Amniotic epithelial cell (primary cell): ENCODE measurements at places on chromosomes 16 and 17.

GRCh38 chr17:28545787-28546415, 6.5 kb downstream of the UNC119 start:
- peak; percentile 7 for DNase-seq

GRCh38 chr16:87860553-87861299, 8.6 kb downstream of the SLC7A5 start:
- peak; percentile 54 for DNase-seq

GRCh38 chr16:57537581-57538234, 1.3 kb upstream of the CCDC102A start:
- DNase-seq, result no peak

DNA sequence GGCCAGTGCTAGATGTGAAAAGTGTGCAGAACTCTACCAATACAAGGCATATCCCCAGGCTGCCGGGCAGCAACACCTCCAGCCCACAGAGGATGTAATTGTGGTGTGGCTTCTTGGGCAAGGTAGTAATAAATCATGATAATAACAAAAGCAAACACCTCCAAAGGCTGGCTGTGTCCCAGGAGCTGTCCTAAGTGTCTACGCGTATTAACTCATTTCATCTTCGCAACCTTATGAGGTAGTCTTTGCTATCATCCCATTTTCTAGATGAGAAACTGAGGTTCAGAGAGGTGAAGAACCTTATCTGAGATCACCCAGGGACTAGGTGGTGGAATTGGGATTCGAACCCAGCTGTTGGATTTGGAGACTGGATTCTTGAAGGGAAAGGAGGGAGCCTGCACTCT, 5.3 kb downstream of the PDK2 start:
- DNase-seq, result no peak

- DNase-seq, result peak; percentile 96
Observed at GRCh38 chr17:2347805-2348685, 10.7 kb downstream of the SGSM2 start.

GRCh38 chr17:33602981-33603380, 309.9 kb upstream of the ASIC2 start:
- DNase-seq, result no peak

DNA sequence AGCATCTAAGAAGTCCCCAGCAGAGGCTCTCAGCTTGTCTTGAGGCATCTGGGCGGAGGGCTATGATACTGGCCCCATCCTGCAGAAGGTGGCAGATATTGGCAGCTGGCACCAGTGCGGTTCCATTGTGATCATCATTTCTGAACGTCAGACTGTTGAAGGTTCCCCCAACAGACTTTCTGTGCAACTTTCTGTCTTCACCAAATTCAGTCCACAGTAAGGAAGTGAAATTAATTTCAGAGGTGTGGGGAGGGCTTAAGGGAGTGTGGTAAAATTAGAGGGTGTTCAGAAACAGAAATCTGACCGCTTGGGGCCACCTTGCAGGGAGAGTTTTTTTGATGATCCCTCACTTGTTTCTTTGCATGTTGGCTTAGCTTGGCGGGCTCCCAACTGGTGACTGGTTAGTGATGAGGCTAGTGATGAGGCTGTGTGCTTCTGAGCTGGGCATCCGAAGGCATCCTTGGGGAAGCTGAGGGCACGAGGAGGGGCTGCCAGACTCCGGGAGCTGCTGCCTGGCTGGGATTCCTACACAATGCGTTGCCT, at the start of gene CIITA:
CIITA (plus strand) TSS at position 404 of the 543 bp plus-strand sequence; CDS start at position 533, 129 bp downstream.
- DNase-seq, result peak; percentile 58

DNA sequence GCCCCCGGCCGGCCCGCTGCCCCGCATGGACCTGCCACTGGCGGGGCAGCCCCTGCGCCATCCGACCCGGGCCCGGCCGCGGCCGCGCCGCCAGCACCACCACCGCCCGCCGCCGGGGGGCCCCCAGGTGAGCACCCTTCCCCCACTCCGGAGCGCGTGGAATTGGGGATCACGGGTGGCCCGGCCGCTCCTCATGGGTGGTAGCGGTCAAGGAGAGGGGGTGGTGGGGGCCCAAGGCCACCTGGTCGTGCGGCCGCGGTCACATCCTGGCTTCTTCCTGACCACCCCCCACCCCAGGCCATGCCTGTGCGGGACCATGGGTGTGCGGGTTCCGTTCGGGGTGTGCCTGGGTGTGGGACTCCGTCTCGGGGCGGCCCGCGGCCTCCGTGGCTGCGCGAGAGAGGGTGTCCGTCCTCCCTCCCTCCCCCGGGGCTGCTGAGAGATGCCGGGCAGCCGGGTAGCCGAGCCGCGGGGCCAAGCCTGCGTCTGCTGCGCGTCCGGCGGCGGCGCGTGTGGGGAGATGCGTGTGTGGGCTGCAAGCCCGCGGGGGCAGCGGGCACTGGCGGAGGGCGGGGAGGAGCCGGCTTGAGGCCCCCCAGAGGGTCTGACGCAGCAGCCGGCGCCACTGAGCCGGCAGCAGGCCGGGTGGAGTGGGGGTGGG, 6.8 kb downstream of the ACD start:
- DNase-seq, result no peak

- peak; percentile 95 for DNase-seq
Observed at GRCh38 chr16:30949650-30950515, 1.0 kb downstream of the ORAI3 start.

GRCh38 chr16:2835638-2836493, 5.8 kb downstream of the ZG16B start:
- DNase-seq, result peak; percentile 93

- DNase-seq, result no peak
Observed at GRCh38 chr17:4498461-4499397, at the start of gene SPNS2. SPNS2 (plus strand) TSS chr17:4498881; CDS start chr17:4499048, 167 bp downstream.

DNA sequence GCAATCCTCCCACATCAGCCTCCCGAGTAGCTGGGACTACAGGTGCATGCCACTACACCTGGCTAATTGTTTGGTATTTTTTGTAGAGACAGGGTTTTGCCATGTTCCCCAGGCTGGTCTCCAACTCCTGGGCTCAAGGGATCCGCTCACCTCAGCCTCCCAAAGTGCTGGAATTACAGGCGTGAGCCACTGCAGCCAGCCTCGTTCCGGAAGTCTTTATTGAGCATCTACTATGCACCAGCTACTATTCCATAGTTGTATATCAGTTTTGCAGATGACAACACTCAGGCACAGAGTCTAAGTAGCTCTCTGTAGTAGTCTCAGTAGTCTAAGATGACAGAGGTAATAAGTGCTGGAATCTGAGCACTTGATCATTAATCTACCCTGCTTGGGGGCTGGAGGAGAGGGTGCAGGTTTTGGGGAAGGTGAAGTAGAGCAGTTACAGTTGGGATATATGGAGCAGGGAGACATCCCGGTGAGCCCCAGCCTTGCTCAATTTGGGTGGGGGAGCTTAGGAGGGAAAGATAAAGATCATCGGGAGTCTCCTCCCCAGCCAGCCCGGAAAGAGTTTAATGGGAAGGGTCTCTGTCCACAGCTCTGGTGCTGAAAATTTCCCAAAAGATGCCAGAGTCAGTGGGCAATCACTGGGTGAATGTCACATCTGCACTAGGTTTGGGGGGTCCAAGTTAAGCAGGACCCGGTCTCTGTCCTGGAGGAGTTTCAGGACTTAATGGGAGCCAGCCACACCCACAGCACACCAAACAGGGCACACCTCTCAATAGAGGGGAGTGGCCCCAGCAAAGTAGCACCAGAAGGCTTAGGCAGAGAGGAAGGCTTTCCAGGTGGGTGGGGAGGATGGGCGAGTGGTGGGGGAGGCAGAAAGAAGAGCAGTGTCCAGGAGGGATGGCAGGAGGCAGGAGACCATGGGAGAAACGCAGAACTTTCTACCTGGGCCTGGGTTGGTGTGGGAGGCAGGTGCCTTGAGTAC, 1.7 kb downstream of the OTOP3 start:
- peak; percentile 9 for DNase-seq

- DNase-seq, result no peak
Observed at GRCh38 chr16:65480281-65481091, 358.6 kb upstream of the CDH11 start.

- no peak for DNase-seq
Observed at GRCh38 chr17:32516450-32516849, 29.7 kb downstream of the CDK5R1 start.

GRCh38 chr17:83124871-83125514, 45.6 kb downstream of the METRNL start:
- no peak for DNase-seq

- DNase-seq, result no peak
Observed at GRCh38 chr16:79066561-79066960, 534.0 kb downstream of the MAF start.

DNA sequence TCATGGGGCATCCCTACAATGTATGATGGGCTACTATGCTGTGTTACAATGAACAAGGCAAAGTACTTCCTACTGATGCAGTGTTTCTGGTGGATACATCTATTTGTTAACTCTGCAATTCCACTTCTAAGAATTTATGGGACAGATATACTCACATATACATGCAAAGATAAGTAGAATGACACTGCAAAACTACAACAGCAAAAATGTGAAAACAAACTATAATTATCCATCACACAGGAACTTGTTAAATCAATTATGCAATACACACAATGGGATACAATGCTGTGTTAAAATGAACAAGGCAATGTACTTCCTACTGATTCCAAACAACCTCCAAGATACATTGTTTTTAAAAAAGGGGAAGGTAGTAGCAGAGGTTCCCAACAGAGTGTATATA, 3.2 kb downstream of the DDX52 start:
- peak; percentile 4 for DNase-seq

GRCh38 chr16:71645450-71645849, 19.5 kb downstream of the MARVELD3 start:
- DNase-seq, result peak; percentile 51

DNA sequence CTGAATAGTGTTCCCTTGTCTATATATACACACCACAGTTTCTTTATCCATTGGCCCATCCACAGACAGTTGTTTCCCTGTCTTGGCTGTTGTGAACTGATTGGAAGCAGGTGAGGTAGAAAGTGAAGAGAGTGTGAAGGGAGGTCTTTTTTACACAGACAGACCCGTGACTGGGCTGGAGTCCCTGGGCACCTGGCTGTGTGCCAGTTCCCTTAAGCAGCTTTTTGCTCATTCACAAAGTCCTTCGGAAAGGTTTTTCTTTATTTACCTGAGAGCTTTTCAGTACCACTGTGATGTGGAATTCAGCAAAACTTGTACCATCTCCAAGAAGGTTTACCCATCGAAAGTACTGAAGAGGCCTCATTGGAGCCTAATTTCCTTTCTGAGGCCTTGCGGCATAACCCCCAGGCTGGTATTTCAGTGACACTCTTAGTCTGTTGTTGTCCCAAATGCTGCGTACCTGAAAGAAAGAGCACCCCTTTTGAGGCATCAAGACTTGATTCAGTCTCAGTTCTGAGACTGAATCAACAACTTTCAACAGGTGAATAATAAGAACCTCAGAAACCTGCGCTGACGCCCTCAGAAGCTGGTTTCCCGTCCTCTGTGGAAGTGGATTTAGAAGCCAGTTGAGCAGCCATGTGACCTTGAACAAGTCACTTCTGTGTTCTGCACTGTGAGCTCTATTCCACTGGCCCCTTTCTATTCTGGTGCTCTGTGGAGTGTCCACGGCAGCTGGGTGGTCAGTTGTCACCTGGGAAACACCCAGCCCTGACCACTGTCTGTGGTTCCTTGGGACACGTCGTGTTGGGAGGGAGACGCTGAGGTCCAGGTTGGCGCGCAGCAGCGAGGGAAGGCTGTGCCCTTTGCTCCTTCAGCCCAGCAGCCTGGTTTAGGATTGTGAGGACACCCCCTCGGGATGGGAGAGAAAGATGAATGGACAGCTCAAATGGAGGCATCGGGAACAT, 53.9 kb upstream of the CRISPLD2 start:
- DNase-seq, result no peak

- no peak for DNase-seq
Observed at GRCh38 chr17:74342224-74342623, 16.2 kb downstream of the KIF19 start.

GRCh38 chr17:6449307-6449706, 5.1 kb downstream of the PIMREG start:
- no peak for DNase-seq

DNA sequence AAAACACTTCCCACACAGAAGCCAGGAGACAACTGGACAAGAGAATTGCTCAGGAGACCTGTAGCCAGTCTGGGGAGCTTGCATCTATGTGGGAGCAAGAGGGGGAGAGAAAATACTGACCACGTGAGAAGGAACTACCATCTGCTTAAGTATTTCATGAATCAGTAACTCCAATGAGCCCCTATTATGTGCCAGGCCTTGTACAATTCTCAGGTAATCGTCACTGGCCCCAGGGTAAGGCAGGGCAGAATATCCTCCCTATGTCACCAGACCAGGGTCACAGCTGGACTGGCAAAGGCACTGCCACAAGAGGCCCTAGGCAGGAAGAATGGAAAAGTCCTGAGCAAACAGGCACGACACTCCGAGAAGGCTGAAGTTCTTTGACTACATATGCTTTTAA, 25.9 kb downstream of the USP7 start:
- no peak for DNase-seq

- DNase-seq, result no peak
Observed at GRCh38 chr16:23843143-23843542, 7.4 kb downstream of the PRKCB start.

- DNase-seq, result no peak
Observed at GRCh38 chr16:53404959-53405358, 29.3 kb upstream of the RBL2 start.

GRCh38 chr17:27216836-27217235, 77.1 kb upstream of the WSB1 start:
- no peak for DNase-seq

DNA sequence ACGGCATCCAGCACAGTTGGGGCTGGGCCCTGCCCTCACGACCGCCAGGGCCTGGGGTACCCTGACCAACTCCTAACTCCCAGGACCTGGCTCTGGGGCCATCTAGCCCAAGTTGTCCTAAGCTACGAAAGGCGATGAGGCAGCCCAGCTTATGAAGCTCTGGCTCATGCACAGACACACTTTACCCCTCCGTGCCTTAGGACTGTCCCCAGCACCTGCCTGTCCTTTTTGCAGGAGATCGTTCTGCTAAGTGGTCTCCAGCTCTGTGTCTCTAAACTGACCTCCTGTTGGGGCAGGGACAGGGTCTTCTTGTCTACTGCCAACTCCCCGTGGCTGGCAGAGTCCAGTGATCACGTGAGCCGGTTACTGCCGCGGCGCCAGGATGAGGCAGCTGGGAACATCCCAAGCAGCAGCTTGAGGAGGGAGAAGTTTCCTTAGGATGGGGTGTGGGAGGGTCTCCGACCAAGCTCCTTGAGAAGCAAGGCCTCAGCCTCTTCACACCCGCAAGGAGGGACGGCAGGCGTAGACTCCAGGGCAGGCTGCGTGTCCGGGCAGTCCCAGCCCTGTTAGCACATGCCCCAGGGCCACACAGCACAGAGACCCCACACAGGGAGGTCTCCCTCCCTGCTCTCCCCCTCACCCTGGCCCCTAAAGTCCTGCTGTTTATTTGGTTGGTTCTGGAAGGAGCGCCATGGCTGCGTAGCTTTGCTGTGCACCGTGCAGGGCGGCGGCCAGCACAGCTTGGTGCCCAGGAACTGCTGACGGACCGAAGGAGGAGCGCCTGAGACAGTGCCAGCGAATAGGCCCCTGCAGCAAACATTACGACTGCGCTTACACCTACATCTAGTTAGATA, 16.4 kb upstream of the METRNL start:
- DNase-seq, result no peak
